ENCODE measurements at places on chromosomes 4 and X. TPM values are rescaled to one million over a fixed set of nuclear protein-coding genes. Genes with fewer than 3 reads are reported as not detected.

Gene FBXL5
- 257 TPM for total RNA-seq

Gene TMSB15A
- total RNA-seq: not detected

DNA sequence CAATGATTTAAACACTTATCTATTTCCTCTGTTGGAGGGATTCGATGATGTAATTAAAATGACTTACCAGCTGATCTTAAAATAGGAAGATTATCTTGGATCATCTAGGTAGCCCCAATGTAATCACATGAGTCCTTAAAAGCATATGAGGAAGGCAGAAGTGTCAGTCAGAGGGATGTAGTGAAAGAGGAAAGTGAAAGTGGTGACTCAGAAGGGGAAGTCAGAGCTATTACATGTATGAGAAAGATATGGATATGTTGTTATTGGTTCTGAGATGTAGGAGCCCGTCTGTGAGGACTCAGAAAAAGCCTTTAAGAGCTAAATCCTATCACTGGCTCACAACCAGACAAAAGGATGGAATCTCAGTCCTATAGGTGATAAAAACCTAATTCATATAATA lies 456.4 kb downstream of the DACH2 start:
- H3K36me3 ChIP-seq: no peaks in the 10 kb centered on the region
- H3K4me3 ChIP-seq: no peak overlapping the region
- no peaks in the 10 kb centered on the region for H3K27me3 ChIP-seq
- DNase-seq: no peak

GRCh38 chrX:65751519-65751918 lies 84.1 kb downstream of the MSN start:
- H3K27ac ChIP-seq: no peak overlapping the region
- H3K4me1 ChIP-seq: no peaks in the 10 kb centered on the region
- no peak for DNase-seq
- H3K36me3 ChIP-seq: no peaks in the 10 kb centered on the region

DNA sequence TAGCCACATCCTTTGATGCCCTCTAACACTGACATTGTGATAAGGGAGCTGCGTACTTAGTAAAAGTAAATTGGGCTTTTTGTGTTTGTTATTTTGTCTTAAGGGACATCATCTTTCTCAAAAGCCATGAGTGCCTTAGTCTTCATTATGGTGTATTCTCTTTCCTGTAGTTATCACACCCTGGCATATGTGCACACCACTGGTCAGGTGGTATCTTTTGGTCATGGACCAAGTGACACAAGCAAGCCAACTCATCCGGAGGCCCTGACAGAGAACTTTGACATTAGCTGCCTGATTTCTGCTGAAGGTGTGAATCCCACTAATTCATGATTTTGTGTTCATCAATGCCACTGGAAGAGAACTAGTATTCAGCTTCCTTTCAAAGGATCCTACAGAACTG lies 18.0 kb downstream of the HERC6 start:
- no peaks in the 10 kb centered on the region for H3K4me1 ChIP-seq
- H3K27me3 ChIP-seq: no peaks in the 10 kb centered on the region
- H3K36me3 ChIP-seq: no peaks in the 10 kb centered on the region
- H3K4me3 ChIP-seq: no peak overlapping the region

- H3K4me3 ChIP-seq: no peak overlapping the region
- H3K4me1 ChIP-seq: no peaks in the 10 kb centered on the region
- H3K27ac ChIP-seq: no peak overlapping the region
- DNase-seq: no peak
Observed at GRCh38 chr4:7658341-7659204, 223.8 kb upstream of the PSAPL1 start.

GRCh38 chr4:159178151-159178546 lies 75.3 kb downstream of the RAPGEF2 start:
- H3K4me3 ChIP-seq: no peak overlapping the region
- peak overlapping the region; percentile 23 for H3K27ac ChIP-seq
- no peaks in the 10 kb centered on the region for H3K27me3 ChIP-seq
- no peak for DNase-seq
- H3K36me3 ChIP-seq: no peaks in the 10 kb centered on the region
